ENCODE measurements at places on chromosomes 2 and 18.

DNA sequence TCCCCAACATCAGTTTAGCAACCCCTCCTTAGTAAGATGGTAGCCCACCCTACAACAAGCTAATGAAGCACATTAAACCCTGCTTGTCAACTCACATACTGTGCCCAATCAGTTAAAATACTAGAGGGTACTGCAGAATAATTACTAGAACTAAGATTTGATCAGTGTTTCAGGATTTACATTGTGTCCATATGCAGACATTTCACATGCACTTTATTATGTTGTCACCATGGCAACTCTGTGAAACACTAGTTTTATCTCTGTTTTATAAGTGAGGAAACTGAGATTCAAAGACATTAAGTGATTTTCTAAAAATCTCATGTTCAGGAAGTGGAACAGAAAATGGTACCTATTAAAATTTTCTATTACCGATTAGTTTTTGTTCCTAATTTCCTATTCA is 61.7 kb downstream of the CYBRD1 start:
- DNase-seq, result no peak

DNA sequence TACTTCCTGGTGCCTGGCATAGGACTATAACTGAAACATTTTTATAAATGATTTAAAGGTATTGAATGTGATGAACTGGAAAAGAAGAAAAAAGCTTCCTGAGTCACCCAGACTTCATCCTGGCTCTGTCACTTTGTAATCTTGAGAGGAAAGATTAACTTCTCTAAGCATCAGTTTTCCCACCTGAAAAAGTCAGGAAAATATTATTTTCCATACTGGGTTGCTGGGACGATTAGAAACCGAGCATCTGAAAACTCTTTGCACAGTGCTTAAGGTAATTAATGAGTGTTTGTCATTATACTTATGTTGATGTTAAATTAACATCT is 71.8 kb downstream of the FMNL2 start:
- no peak for DNase-seq

DNA sequence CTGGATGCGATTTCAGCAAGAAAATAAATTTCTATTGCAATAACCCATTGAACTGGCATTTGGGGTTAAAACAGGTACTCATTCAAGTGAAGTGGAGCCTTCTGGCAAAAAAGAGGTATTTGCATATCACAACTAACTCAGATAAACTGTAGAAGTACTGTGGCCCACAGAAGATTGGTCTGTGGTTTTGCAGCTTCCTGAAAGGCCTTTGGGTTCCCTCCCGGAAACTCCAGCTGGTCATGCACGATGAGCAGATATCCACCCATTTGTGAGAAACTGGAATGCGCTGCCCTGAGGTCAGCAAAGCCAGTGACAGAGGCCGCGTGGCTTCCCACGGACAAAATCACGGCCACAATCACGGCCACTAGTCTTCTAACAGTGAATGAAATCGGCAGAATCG is 106.3 kb downstream of the EPHA4 start:
- DNase-seq, result no peak

DNA sequence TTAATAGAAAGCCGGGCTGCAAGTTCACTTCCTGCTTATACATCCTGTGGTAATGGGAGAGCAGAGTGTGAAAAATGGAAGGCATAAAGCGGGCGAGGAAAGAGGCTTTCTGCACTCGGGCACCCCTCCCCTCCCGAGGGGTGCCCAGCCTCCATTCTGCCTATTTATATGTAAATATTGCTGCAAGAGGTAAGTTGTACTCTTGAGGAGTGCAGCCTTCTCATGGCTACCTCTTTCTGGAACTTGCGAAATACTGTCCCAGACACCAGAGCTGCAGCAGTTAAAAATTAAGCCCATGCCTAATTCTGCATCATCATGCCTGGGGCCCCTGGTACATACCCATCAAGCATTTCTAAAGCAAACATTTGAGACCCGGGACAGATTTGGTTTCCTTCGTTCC is 156.0 kb downstream of the GBX2 start:
- no peak for DNase-seq

GRCh38 chr2:8543383-8544170 is 138.3 kb upstream of the ID2 start:
- DNase-seq, result no peak

DNA sequence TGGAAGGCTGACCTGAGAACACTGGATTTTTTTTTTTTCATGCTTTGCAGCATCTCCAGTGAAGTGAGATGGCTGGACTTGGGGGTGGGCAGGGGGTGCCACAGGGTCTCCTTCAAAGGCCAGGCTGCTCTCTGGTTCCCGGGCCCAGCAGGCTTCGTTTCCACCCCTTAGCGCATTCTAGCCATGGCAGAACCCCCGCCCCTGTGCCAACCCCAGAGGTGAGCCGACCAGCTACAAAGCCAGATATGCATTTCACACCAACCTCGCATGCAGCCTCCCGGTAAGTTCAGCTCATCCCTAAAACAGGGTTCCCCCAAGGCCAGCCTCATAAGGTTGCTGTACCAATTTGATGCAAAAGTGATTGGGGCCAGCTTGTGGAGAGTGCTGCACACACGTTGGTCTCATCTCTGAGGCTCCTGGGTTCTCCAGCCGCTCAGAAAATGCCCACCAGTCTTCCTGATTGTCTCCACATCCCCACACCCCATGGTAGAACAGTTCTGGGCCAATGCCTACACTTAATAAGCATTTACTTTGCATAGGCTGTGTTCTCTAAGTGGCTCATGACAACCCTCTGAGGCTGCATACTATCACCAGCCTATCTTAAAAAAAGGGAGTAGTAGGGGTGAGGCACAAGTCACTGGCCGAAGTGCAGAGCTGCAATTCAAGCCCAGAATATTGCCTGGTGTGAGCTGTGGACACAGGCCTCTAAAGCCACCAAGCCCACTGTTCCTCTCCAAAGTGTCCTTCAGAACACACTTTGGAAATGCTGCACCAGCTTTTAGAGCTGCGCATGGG is 23.3 kb downstream of the SMAD7 start:
- no peak for DNase-seq

GRCh38 chr18:57149531-57149930 is 2.6 kb downstream of the BOD1L2 start:
- DNase-seq, result no peak

- DNase-seq, result peak; percentile 50
Observed at GRCh38 chr2:39568561-39569006, 97.1 kb upstream of the TMEM178A start.

- no peak for DNase-seq
Observed at GRCh38 chr2:196372276-196372809, 201.0 kb upstream of the STK17B start.

GRCh38 chr2:74177696-74178095 is 983 bp downstream of the MOB1A start:
- DNase-seq, result no peak

DNA sequence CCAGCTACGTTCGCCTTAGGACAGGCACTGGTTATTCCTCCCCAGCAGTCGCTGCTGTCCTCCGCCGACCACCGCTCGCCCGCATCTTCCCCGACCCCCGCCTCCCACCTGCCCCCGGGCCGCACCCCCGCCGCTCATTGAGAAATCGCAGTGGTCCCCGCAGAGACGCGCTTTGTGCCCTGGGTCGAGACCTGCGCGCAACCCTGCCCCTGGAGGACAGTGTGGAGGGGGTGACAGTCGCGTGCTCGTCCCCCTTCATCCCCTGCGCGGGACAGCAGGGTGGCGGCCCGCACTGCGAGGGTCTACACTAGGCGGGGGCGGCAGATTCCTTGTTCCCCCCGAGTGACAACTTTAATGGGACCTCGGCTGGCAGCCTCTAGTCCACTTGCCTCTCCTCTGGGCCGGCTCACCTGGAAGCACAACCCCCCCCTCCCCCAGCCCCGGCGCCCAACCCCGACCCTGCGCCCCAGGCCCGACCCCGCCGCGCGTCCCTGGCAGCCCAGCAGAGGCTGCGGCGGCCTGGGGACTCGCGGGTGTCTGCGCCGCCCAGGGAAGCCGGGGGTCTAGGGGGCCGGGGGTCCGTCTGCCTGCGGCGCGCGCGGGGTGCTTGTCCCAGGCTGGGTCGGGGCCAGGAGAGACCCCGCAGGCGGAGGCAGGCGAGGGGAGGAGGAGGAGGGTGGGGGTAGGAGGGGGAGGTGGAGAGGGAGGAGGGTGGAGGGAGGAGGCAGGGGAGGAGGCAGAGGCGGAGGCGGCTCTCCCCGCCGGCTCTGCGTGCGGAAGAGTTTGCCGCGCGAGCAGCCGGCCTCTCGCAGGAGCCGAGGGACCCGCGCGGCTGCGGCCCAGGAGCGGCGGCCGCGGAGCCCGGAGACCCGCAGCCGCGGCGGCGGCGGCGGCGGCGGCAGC is at the start of gene NPAS2:
TSS of gene NPAS2 (plus strand) at position 770 of the 903 bp plus-strand sequence. CDS start 84,616 bp downstream, outside the sequence.
- no peak for DNase-seq

- no peak for DNase-seq
Observed at GRCh38 chr2:35783723-35784122, 571.9 kb upstream of the CRIM1 start.

DNA sequence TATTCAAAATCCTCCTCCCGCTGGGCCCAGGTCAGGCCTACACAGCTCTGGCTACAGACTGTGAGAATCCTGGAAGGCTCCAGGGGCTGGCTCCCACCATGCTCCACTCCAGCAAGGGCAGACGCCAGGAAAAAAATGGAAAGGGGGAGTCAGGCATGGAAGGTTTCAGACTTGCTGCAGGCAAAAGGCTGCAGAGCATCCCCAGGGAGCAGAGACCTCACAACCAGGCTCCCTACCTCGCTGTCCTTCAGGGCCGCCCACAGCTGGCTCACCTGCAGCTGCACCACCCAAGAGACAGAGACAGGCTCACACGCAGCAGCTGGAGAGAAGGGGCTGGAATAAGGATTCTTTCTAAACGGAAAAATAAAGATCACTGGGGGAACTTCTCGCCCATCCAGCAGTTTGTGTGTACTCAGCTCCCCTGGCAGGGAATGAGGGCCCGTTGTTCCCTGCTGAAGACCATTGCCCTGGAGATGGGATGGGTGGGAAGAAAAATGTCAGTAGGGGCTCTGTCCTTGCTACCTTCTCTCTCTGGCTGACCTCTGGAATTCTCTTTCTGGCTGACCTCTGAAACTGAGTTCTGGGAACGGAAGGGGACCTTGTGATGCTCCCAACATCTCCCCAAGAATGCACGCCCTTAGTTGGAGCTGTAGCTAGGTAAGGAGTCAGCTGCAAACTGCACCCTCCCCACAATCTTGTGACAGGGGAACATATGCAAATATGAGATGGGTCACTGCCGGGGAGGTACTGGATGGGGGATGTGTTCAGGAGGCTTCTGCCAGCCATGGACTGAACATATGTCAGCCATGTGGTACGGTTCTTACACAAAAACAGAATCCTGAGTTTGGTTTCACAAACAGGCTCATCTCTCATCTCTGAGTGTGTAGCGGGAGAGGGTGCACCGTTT is 34.5 kb downstream of the BCL2 start:
- no peak for DNase-seq

DNA sequence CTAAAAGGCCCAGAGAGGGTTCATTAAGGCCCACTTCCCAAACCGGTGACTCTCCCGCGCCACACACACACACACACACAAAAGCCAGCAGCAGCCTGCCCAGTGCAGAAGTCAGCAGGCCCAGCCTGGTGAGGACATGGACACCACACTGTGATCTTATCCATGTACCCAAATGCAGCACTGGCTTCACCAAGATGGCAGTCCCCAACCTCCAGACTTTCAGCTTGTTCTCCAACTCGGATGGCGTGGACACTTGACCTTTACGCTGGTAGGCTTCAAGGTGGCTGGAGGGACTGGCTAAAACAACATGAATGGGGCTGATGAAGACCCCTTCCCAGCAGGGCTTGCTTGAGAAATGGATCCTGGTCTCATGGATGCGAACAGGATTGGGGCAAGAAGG is 50.4 kb downstream of the TNS1 start:
- DNase-seq, result no peak

- DNase-seq, result no peak
Observed at GRCh38 chr2:103123516-103123915, 361.7 kb downstream of the TMEM182 start.

- DNase-seq, result no peak
Observed at GRCh38 chr2:429575-430254, 141.8 kb upstream of the ALKAL2 start.

GRCh38 chr2:168814939-168815907 is 12.8 kb downstream of the NOSTRIN start:
- no peak for DNase-seq

DNA sequence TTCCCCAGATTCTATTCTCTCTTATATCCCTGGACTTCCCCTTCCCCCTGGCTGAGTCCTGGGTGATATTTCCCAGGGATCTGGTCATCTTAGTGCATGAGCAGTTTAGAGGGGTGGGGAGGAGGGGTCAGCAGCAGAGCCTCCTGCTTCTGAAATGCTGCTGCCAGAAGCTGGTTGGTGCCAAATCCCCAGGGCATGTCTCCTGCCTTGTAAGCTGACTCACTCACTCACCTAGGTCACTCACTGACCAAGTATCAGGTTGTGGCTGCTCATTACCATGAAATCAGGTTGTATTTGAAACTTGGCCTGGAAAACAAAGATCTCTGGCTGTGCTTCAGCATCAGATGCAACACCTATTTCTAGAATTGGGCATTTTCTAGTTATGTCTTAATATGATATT is 14.3 kb downstream of the GPR39 start:
- DNase-seq, result no peak

- no peak for DNase-seq
Observed at GRCh38 chr18:63823516-63824219, 48.5 kb downstream of the SERPINB7 start.

DNA sequence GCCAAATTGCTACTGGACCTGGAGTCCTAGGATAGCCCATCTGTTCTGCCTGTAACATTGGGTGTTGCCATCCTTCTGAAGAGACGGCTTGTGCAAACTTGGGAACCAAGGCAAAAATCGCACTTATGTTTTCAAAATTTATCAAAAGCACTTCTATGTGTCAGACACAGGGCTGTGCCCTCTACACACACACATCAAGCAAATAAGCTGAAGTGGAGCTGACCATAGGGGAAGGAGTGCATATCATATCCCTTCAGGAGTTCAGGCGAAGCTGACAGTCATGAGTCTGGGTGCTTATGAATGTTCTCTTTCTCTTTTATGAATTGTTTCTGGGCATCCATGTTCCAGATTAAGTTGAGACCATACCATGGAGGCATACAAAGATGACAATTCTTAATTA is 247.9 kb downstream of the CYRIA start:
- no peak for DNase-seq

- DNase-seq, result no peak
Observed at GRCh38 chr18:58635891-58636290, 7.0 kb upstream of the ALPK2 start.

- DNase-seq, result no peak
Observed at GRCh38 chr2:3409627-3410170, 30.2 kb downstream of the TRAPPC12 start.

DNA sequence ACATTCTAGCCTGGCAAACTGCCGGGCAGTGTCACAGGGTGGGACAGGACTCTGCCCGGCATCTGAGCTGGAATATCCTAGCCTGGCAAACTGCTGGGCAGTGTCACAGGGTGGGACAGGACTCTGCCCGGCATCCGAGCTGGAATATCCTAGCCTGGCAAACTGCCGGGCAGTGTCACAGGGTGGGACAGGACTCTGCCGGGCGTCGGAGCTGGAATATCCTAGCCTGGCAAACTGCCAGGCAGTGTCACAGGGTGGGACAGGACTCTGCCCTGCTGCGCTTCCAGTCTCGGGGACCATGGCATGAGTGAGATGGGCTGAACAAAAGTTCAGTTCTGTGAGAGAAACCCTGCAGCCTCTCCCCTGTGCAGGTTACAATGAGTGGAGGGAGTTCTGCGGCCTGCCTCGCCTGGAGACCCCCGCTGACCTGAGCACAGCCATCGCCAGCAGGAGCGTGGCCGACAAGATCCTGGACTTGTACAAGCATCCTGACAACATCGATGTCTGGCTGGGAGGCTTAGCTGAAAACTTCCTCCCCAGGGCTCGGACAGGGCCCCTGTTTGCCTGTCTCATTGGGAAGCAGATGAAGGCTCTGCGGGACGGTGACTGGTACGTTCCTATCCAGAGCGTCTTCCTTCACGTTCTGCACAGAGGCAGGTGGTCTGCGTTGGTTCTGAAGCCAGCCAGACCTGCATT is 80.3 kb downstream of the TPO start:
- no peak for DNase-seq

Data from left renal pelvis (tissue), 4 donors.